ENCODE measurements at places on chromosomes 2 and 18.

DNA sequence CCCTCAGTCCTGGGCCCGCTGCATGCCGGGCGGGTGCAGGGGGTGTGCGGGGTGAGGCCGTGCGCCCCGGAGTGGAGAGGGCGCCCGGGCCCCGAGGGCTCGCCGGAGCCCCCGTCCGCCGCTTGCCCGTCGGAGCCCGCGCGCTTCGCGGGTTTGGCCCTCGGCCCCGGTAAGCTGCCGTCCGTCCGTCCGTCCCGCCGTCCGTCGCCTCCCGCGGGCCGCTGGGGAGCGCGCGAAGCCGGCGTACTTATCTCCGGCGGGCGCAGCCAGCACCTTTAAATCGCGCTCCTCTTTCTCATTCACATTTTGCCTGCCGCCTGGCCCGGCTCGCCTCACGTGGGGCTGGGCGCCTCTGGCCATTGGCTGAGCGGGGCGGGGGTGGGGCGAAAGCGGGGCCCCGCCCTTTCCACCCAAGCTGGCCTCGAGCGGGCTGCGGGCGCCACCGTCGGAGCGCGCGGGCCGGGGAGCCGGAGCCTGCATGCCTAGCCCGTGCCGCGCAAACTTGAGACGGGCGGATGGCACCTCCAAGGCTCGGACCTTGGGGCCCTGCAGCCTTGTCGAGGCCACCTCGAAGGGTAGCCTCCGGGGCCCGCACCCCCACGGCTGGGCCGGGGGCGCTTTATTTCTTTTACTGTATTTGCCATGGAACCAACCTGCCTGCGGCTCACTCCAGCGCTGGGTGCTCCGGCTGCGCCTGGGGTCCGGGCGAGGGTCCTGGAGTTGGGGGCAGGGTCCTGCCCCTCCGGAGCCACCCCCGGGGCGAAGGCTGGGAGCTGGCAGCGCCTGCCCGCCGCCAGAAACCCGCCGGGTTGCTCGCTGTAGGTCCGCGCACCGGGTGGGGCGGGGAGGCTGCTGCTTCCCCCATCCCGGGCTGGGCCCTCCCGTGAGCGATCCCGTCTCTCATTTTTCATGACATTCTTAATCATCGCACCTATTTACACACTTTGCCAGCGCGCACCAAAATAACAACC is at the start of gene GBX2:
Gene GBX2, minus strand, starts transcription at position 277 of the 971 bp plus-strand sequence. CDS start 415 bp downstream, outside the sequence.
- no peak for DNase-seq

GRCh38 chr18:41938445-41938844 is 16.6 kb upstream of the PIK3C3 start:
- DNase-seq = no peak

DNA sequence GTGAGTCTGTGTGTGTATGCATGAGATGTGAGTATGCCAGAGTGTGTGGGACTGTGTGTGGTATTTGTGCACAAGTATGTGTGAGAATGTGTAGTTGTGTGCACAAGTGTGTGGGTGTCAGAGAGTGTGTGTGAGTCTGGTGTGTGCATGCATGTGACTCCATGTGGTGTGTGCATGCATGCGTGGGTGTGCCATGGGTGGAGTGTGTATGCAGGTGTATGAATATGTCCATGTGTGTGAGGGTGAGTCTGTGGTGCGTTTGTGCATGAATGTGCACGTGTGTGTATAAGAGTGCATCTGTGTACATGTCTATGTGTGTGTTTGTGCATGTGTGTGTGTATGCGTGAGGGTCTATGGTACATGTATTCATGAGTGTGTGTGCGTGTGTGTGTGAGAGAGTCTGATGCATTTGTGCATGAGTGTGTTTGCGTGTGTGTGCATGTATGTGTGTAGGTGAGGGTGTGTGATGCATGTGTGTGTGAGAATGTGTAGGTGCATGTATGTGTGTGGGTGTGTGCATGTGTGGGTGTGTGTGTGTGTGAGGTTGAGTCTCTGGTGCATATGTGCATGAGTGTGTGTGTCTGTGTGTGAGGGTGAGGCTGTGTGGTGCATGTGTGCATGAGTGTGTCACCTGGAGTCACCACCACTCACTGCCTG is 226.8 kb downstream of the LDLRAD4 start:
- DNase-seq = no peak

DNA sequence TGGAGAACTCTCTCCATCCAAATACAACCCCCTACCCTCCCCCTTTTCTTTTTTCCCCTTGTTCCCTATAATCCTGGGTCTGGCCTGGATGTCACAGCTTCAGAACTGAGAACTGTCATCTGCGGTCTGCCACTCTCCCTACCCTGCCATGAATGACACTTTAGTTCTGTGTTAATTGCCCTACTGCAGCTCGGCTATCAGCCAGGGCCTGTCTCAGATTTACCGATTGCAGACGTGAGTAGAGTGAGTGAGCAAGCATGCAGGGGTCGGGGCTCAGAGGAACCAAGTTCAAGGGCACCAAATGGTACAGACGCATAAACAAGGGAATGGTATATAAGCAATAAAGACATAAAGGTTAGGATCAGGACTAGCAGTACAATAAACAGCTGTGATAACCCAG is 967.8 kb downstream of the BCL11A start:
- no peak for DNase-seq

DNA sequence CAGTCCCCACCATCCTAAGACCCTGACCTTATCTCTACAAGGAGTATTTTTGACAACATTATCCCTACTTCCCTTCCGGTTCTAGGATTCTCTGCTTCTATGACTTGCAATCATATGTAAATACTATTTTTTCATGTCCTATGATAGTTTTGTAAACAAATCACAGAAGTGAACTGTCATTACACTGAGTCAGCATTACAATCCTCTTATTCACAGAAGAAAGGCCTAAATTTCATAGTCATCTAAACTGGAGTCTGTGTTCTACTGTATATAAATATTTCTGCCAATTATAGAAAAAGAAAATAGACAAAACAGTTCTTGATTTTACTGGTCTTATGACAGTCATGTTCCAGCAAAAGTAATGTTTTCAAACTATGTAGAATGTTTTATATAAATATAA is 265.1 kb downstream of the NCKAP5 start:
- no peak for DNase-seq
